ENCODE measurements at places on chromosomes 2 and 18.

DNA sequence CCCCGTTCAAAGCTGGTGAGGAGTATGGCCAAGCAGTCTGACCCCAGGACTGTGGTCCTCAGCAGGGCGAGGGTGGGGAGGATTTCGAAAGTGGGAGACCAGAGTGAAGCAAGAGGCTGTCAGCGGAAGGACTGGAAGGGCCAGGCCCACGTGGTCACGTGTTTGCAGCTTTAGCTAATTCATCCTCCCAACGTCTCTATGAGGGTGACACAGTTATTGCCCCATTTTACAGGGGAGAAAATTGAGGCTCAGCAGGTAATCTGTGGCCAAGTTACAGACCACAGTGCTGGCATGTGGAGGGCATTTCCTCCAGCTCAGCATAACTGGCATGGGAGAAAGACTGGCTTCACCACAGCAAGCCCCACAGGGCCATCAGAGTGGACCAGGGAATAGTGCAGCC, 45.4 kb upstream of the LTBP1 start:
- no peak for DNase-seq

- no peak for DNase-seq
Measured at GRCh38 chr2:186629250-186629996, 39.6 kb downstream of the ITGAV start.

DNA sequence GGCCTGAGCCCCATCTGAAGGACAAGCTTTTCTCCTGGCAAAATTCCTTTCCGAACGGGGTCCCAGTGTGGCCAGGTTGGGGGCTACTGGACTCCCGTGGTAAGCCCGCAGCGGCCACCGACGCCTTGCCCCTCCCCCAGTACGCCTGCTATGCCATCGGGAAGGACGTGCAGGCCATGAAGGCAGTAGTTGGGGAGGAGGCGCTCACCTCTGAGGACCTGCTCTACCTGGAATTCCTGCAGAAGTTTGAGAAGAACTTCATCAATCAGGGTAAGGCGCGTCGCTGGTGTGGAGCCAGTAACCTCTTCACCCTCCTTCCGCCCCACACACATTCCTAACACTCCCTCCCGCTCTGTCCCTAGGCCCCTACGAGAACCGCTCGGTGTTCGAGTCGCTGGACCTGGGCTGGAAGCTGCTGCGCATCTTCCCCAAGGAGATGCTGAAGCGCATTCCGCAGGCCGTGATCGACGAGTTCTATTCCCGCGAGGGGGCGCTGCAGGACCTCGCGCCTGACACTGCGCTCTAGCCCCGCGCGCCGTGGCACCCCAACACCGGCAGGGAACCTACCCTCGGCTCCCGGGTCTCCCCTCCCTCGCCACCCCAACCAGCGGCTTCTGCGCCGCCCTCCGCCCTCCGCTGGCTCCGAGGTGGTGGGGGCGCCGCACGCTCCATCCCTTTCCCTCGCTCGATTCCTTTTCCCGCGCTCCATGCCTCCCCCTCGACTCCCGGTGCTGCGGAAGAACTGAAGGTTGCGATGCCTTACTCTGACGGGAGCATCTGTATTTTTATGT, 13.6 kb upstream of the ANKRD53 start:
- peak; percentile 84 for DNase-seq

- no peak for DNase-seq
Measured at GRCh38 chr2:185082749-185083148, 484.4 kb downstream of the ZNF804A start.

GRCh38 chr2:111643759-111644158, 240.2 kb downstream of the ANAPC1 start:
- DNase-seq = no peak

GRCh38 chr2:239831001-239831731, 194.0 kb downstream of the NDUFA10 start:
- DNase-seq = no peak

DNA sequence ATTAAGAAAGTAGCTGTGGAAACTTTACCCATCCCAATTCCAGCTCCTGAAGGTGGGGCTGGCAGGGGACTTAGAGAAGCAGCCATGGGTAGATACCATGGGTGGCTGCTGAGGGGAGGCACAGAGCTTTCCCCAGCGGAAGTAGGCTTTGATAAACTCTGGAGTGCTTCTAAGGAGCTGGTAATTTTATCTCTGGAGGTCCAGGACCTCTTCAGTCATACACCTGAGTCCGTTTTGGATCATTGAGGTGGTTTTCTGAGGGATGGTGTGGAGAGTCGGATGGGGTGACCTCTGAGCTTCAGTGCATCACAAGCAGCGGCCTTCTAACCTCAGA, 36.7 kb upstream of the BMP10 start:
- no peak for DNase-seq

- DNase-seq = no peak
Measured at GRCh38 chr2:9107168-9108025, 99.2 kb upstream of the ASAP2 start.

DNA sequence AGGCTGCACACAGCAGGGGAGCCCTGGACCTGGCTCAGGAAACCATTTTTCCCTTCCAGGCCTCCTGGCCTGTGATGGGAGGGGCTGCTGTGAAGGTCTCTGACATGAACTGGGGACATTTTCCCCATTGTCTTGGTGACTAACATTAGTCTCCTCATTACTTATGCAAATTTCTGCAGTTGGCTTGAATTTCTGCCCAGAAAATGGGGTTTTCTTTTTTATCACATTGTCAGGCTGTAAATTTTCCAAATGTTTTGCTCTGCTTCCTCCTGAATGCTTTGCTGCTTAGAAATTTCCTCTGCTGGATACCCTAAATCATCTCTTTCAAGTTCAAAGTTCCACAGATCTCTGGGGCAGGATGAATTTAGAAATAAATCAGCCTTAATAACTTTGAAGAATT, 78.2 kb downstream of the EHBP1 start:
- DNase-seq = no peak

- no peak for DNase-seq
Measured at GRCh38 chr2:230250231-230250630, 24.7 kb downstream of the SP140 start.

- no peak for DNase-seq
Measured at GRCh38 chr2:195477996-195478382, 179.0 kb upstream of the SLC39A10 start.

DNA sequence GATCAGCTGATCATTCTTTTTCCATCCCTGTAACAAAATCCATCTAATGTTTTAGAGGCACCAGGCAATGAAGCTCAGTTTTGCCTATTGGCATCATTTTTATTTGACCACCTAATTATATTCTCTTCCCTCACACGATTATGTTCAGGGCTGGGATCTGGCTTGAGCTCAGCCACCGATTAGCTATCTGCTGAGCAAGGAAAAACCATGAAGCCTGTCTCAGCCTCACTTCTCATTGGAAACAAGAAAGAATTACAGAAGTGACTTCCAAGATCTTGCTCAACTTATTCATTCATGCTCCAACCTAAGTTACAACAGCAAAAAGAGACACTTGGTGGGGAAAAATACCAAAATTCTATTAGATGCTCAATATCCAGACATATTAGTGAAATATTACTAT, 139.0 kb upstream of the SH3BP4 start:
- no peak for DNase-seq

DNA sequence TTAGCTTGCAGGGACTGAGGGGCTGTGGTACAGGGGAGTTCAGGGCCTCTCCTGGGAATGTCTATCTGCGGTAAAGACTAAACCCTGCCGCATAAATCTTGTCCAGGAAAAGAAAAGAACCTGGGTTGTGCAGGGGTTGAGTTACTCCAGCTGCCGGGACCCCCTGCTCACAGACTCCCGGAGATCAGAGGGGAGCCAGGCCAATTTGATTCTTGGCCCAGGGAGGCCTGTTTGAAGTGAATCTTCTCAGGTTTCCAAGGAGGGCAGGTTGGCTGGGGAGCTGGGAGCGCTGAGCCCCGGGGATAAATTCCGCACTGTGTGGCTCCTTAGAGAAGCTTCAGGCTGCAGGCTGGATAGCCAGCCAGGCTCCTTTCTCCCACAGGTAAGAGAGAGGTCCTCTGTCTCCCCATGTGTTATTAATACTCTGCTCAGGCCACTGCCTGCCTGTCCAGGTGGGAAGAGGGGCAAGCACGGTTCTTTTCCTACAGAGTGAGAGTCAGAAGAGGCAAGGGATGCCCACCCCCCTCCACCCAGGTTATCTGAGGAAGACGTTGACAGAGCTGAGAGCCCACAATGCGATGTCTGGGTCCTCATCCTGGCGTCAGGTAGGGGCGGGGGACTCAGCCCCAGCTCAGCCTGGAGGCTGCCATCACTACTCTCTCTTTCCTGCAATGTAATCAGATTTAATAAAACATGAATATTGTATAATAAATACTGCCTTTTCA, 82.7 kb downstream of the LONRF2 start:
- no peak for DNase-seq

DNA sequence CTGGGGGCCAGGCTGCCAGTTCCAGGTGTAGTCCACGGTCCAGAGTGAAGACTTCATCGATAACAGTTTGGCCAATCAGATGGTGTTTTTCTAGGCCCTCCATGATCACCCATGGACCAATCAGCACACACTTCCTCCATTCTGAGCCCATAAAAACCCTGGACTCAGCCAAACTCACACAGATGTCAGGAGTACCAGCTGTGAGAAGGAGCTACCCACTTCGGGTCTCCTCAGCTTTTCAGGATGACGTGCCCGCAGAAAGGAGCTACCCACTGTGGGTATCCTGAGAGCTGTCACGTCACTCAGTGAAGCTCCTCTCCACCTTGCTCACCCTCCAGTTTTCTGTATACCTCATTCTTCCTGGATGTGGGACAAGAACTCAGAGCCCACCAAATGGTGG, 210.0 kb upstream of the RASGRP3 start:
- no peak for DNase-seq

DNA sequence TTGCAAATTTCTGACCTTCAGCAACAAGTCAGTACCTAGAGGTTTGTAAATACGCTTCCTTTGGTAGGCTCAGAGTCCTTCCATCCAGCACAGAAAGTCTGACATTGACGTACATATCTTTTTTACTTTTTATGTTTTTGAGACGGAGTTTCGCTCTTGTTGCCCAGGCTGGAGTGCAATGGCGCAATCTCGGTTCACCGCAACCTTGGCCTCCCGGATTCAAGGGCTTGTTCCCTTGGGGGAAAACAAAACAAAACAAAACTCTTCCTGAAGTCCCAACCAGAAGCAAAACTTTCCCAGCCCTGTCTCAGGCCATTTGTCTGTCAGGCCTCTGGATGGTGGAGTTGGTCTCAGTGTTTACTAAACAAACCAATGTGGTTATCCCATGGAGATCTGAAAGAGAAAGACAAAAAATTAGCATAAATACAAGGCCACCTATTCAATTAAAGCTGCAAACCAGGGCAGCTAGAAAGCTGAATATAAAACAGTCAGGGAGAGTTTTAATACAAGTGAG, 29.6 kb upstream of the ATL2 start:
- no peak for DNase-seq

- DNase-seq = no peak
Measured at GRCh38 chr2:189552991-189553404, 27.6 kb downstream of the SLC40A1 start.

DNA sequence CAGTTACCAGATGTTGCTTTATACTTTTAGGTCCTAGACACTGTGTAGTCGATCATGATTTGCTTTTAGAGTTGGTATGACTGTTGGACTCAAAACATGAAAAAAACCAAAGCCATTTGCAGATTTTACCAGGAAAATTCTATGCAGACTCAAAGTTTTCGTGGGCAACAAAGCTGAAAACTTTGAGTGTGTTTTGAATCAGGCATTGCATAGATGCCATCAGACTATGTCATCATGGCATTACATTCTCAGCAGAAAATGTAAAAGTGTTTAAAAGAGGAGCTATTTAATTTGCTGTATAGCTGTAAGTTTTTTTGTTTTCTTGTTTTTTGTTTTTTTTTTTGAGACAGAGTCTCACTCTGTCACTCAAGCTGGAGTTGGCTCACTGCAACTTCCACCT, 43.5 kb upstream of the ELAC1 start:
- no peak for DNase-seq

DNA sequence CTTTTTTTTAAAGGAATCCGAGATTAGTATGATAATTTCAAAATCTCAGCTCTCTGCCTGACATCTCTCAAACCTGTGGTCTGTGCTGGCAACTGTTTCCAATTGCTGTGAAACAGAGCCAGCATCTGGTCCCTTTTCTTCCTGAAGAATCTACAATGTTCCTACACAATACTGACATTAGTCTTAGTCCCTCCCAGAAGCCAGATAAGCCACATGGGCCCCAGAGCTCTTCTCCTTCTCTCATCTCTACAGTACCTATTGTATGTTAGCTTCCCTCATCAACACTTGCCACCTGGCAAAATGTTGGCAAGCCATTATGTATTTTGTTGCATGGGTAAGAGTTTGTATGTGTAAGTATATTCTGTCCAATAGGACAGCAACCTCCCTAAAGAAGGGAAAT, 62.9 kb upstream of the CDKL4 start:
- no peak for DNase-seq

DNA sequence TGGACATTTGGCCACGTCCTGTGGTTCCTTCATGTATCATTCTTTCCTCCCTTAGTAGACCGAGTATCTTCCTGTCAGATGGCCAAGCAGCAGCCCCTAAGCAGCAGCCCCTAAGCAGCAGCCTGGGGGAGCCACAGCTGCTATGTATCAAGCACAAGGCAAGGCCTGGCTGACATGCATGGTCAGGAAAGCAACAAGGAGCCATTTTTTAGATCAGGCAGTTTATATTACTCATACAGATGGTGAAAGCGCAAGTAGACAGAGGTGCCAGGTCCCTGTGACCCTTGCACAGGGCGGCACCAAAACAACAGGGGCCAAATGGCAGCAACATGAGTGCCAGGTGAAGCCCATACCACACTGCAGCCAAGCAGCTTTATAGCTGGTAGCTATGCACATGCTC, 22.1 kb downstream of the CHCHD5 start:
- DNase-seq = no peak

DNA sequence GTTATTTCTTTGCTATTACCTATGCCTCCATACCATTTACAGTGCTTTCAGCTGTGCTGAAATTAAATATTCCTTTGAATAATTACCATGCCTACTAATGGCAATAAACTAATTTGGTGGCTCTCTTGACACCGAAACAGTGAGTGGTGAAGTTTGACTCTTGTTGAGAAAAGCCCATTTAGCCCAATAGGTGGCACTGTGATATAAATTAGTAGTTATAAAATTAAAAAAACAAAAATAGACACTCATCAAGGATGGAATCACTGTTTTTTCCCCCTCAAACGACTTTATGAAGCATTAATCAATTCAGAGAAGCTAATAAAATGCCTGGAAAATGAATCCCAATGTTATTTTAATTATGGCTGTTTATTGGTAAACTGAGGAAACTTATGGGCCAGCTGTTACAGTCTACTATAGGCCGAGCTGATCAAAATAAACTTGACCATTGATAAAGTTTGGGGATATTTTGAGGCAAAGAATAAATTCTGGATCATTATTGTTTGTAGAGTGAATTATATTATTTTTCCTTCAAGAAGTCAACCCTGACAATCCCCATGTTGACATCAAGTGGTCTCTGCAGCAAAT, 339.6 kb downstream of the TRIB2 start:
- DNase-seq = peak; percentile 5

GRCh38 chr2:76556018-76556417, 845.3 kb upstream of the GCFC2 start:
- DNase-seq = no peak

GRCh38 chr2:222577341-222577740, 78.6 kb downstream of the FARSB start:
- no peak for DNase-seq

GRCh38 chr2:33581872-33582271, 17.2 kb downstream of the FAM98A start:
- DNase-seq = no peak
